Kasumi-1 (cell line): ENCODE measurements at places on chromosomes 16 and 17.

DNA sequence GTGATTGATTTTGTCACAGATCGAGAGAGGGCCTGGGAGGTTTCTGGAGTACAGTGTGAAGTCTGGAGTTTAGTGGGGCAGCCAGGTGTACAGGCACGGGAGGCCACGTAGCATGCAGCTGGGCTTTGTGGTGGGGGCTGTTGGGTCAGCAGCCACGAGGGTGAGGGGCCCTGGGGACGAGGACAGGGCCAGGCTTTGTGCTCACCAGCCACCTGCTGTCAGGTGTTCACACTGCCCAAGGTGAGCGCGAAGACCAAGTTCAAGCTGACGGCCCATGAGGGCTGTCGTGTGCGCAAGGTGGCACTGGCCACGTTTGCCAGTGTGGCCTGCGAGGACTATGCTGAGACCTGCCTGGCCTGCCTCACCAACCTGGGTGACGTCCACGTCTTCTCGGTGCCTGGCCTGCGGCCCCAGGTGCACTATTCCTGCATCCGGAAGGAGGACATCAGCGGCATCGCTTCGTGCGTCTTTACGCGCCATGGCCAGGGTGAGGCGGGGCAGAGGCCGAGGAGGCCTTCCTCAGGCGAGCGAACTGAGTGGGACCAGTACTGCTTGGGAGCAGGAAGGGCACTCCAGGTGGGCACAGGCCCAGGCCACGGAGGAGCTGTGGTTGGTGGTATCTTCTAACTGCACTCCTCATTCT lies 15.9 kb downstream of the LLGL1 start:
- no peak for DNase-seq

DNA sequence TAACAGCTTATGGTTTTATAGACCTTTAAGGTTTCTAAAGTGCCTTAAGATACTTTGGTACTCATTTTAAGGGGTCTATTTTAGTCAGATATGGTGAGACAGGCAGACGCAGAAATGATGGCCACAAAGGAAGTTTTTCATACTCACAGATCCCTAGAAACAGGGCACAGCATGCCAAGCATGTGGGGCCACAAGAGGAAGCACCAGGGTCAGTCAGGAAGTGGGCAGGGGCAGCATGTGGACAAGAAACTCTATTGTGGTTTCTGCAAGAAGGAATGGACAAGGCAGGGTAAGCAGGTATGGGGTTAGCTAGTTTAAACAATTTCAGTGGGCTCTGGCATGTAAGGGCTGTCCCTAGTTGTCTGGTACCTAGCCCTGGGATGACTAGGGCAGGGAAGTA lies 8.5 kb downstream of the EFCAB3 start:
- peak; percentile 43 for DNase-seq

DNA sequence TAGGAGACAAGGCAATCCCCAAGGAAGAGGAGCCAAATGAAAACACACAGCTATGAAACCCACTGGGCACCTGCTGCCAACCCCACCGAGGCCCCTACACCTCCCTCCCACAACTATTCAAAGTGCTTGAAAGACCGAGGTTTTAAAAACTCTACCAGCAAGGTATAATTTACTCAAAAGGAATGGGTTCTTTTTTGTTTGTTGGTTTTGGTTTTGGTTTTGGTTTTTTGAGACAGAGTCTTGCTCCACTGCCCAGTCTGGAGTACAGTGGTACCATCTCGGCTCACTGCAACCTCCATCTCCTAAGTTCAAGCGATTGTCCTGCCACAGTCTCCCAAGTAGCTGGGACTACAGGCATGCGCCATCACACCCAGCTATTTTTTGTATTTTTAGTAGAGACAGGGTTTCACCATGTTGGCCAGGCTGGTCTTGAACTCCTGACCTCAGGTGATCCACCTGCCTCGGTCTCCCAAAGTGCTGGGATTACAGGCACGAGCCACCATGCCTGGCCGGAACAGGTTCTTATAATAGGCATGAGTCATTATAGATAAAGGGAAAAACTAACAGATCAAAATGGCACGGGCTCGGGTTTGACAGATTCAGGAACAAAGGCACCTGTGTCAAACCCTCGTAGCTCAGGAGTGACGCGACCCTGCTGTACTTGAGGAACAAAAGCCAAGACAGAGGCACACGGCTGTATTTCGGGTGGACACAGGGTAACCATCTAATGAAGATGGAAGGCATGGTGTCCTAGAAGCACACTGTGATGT lies 40.7 kb downstream of the COTL1 start:
- no peak for DNase-seq

DNA sequence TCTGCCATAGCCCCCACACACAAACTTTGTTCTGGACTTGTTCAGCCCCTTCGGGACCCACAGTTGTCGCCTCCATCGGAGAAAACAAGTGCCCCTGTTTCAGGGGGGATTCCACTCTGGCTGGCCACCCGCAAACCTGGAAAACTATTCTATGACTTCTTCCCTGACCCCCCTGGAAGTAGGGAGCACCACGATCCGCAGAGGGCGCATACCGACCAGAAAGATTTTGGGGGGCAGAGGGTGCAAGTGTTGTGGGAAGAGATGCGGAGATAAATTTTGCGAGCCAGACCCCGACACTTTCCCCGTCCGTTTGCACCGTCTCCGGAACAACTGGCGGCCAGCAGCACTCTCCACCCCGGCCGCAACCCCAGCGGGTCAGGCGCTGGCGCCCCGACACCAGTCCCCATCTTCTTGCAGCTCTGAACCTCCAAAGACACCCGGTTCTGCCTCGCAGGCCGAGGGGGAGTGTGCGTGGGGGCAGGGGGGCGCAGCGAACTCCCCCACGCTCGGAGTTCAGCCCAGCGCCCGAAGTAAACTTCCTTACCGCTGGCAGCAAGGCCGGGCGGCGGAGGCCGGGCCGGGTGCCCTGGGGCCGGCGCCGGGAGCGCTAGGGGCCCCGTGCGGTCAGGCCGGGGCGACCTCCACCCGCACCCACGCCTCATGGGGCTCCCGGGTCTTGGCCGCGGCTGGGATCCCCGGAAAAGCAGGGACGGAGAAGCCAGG lies 744 bp downstream of the SALL1 start:
- no peak for DNase-seq

- no peak for DNase-seq
These were observed 9.7 kb downstream of the INPP5K start for GRCh38 chr17:1506649-1507267.

DNA sequence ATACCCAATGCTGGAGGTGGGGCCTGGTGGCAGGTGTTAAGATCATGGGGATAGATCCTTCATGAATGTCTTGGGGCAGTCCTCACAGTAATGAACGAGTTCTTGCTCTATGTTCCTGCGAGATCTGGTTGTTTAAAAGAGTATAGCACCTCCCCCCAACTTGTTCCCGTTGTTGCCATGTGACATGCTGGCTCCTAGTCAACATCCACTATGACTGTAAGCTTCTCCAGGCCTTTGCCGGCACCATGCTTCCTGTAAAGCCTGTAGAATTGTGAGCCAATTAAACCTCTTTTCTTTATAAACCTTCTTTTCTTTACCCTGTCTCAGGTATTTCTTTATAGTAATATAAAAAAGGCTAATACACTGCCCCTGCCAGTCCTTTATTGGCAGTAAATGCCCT lies 33.3 kb downstream of the RANBP10 start:
- DNase-seq, result no peak

DNA sequence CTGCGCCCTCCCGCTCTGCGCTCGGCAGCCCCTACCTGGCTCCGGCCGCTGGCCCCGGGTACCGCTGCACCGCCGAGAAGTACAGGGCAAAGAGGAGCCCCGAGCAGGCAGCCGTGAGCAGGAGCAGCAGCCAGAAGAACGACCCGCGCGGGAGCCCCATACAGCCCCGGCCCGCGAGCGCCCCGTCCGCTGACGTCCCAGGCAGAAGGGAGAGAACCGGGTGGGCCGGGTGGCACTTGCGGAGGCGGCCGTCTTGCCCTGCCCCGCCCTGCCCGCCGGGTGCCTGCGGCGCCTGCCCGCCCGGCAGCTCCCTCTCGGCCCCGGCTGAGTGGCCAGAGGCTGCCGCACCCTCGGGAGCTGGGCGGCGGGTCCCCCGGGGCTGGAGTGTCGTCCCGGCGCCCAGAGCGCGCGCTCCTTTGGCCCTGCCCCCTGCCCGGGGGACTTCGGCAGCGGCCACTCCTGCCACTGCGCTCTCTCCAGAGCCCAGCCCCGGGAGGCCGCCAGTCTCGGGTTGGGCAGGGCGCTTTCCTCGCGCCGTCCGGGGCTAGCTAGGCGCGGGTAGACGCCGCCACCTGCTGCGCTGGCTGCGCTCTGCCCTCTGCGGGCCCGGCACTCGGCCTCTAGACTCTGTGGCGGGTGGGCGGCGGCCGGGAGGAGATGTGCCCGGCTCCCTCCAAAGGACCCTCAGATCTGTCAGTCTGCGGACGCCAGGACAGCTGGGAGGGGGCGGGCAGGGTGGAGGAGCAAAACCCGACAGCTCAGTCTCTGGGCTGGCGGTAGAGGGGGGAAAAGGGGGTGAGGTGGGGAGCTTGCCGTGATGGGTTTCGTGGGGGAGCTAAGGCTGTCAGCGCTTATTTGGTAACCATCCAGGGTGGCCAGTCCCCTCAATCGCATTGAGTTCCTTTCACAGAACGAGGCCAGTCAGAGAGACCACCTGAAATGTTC lies at the start of gene ST6GALNAC2:
TSS of gene ST6GALNAC2 (minus strand) at position 212 of the 945 bp plus-strand sequence. CDS start at position 160, 52 bp downstream.
- DNase-seq, result no peak

DNA sequence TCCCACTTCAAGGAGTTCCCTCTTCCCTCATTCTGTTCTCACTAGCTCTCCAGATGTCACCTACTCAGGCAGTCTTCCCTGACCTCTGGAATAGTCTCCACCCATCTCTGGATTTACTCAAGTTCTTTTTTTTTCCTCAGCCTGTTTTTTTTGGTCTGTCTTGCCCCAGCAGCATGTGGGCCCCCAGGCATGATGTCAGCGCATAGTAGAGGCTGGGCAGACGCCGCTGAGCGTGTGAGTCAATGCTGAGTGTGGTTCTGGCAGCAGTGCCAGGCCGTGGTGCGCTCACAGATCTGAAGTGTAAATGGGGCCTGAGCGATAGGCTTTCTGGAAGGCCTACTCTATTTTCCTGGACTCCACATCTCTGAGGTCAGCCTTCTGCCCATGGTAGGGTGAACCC lies 2.7 kb upstream of the KCNJ18 start:
- no peak for DNase-seq
